NCI-H82 (cell line): ENCODE measurements at places on chromosomes 4 and X.
A peak's percentile ranks its signal among the peaks of the same experiment; 100 is the strongest.

GRCh38 chr4:187433141-187433540 lies 562.4 kb upstream of the ZFP42 start:
- no peak for DNase-seq

DNA sequence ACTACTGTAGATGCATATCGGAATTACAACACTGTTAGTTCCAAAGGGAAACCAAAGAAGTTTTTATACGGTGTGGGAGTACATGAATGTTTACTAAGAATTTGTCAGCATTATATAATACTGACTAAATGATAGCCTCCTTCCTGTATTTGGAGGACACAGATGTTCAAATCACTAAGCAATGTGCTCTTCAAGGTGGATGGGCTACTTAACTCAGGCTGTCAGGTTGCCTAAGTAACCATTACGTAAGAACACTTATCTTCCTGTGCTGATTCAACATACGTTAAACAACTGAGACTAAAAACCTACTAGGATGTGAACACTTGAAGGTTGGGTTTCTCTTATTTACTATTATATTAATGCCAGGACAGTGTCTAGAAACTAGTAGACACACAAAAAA lies 81.9 kb upstream of the HPGD start:
- peak; percentile 9 for DNase-seq

- DNase-seq: peak; percentile 78
Observed at GRCh38 chr4:22515888-22516541, at the start of gene ADGRA3. Gene ADGRA3 (minus strand): TSS chr4:22516066. CDS start chr4:22515784, 282 bp downstream.

GRCh38 chrX:153830640-153831428 lies 490 bp upstream of the PDZD4 start:
- no peak for DNase-seq

GRCh38 chr4:105708181-105709080 lies at the start of the genes GSTCD and INTS12:
Gene GSTCD (plus strand): TSS chr4:105708784. CDS start chr4:105717614, 8,830 bp downstream.
Gene INTS12 (minus strand): TSS chr4:105708689. CDS start chr4:105700005, 8,684 bp downstream.
- peak; percentile 93 for DNase-seq

GRCh38 chr4:41360214-41360920 lies 103.6 kb downstream of the UCHL1 start:
- DNase-seq: peak; percentile 91

DNA sequence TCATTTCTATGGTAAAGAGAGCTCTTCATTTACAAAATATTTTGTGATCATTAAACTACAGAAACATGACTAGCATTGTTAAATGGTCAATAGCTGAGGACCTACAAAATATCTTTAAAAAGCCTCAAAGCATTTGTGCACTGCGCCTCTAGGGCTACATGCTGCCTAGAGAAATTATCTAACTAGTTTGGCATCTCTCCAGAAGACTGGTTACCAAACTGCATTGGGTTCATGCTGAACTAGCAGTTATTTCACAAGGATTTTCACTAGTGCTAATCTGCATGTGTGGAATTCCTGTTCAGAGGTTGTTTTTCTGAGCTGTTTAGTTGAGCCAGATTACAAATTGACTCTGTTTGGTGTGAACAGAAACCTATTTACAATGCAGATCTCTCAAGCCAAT lies 58.5 kb upstream of the PITX2 start:
- no peak for DNase-seq

DNA sequence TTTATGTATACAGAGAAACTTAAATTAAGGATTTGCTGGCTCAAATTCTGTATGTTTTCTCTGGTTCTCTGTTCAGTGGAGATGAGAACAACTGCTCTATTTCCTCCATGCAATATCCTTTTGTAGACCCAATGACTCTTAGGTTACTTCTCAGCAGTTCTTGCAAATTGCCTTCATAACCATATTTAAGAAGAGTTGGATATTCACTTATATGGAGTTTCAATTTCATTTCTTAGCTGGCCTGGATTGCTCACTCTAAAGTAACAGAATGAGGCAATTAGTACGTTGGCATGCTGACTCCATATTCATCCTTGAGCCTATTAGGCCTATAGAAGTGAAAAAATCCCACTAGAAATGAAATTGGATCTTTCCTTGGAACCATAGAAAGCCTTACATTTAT lies 93.6 kb downstream of the DOCK11 start:
- DNase-seq: no peak

GRCh38 chr4:107824350-107825071 lies at the start of gene SGMS2:
Gene SGMS2 (plus strand): TSS chr4:107824932. CDS start chr4:107895554, 70,622 bp downstream.
- DNase-seq: peak; percentile 33

- no peak for DNase-seq
Observed at GRCh38 chrX:120499301-120500072, 30.4 kb upstream of the LAMP2 start.

DNA sequence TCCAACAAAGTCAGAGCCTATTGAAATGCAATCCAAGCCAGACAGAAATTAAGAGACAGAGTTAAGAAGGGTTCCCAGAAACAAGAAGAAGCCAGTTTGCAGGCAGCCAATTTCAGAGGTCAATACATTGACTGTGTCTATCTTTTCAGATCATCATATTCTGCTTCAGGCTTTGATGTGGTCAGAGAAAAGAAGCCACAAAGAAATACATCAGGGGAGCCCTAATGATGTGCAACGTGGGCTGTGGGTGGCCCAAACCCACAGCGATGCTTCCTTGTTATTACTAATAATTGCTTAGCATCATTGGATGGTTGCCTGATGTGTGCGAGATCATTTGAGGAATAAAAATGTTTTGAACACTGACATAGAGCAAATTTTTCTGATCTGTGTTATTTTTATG lies 99.0 kb upstream of the DUSP21 start:
- no peak for DNase-seq

DNA sequence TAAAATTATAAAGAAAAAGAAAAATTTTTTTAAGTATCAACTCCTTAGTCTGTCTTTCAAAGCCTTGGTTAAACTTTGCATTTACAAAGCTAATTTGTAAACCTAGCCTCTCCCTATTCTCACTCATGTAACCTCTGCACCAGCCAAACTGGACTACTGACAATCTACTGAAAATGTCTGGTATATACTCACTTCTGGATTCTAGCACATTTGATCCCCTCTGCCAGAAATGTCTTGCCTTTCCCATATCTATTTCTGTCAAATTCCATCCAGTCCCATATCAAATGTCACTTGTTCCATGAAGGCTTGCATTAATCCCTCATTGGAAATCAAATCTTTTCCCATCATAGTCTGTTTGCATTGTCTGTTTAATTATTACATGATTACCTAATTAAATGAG lies 105.8 kb upstream of the KLHL13 start:
- no peak for DNase-seq

DNA sequence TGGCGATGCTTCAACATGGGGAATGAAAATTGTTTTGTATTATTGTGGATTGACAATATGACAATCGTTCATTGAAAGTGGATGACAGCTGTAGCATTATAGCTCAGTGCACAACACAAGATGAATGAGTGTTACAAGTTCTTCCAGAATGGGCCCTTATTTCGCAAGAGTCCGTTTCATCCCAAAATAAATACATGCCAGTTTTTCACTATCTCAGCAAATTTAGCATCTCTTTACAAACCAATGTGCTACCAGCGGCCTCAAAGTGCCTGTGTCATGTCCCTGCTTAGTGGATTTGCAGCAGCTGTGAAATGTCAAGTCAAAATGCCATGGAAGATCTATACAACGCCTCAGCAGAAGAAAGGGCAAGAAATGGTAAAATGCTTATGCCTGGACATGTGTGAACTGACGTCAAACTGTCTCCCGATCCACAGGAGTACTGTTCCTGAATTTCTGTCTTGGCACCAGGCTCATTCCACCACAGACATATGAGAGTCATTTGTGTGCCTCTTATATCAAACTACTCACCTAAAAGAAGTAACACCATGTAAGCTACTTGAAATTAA lies 109.6 kb downstream of the MAML3 start:
- no peak for DNase-seq

DNA sequence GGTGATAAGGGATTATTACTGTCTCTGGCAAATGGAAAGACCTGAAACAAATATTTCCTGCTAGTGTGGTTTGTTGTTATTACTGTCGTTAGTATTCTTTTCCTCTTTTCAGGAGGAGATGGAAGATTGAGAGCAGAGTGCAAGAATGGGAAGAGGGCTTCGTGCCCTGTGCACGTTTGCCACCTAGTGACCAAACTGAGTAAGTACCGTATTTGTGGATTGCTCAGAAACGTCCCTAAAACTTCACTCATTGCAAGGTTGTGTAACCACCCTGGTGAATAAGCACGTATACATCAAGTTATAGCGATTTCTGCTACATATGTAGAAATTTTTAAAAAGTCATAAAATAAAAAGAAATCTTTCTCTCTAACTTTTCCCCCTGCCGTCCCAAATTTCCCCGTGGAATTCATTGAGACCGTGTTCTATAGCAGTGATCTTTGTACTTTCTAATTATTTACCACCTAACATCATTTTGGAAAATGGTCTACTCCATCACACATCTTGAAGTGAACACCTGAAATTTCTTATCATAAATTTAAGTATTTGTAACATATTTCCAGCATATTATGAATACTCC lies 24.3 kb downstream of the LINC00632 start:
- DNase-seq: peak; percentile 51

GRCh38 chrX:150310881-150311280 lies 52.2 kb upstream of the MAMLD1 start:
- no peak for DNase-seq

DNA sequence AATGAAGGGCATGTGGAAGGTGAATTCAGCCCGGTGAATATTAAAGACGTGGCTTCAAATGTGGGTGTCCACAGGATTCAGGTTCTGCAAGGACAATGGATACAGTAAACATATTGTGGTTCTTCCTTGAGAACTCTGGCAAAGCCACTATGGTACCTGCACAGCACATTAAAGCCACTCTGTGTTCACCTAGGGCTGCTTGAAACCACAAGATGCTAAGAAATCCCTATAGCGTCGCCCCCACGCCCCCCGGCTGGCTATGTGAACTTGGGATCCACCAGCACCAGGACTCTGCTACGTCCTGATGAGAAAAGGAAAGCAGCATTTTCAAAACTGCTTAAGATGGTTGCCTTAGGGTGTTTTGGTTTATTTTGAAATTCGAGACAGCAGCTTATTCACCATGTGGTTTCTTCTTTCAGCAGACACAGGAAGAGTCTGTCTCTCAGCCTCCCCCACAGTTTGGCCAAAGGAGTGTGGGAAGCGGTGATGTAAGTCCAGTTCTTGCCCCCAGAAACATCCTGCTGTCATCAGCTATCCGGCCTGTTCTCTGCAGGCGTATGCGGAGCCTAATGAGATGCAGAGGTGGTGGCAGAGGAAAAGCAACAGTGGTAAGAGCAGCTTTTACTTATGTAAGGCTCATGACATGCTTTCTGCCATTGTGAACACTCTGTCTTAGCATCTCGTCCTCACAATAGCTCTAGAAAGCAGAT lies 111.5 kb downstream of the AFAP1 start:
- DNase-seq: no peak

DNA sequence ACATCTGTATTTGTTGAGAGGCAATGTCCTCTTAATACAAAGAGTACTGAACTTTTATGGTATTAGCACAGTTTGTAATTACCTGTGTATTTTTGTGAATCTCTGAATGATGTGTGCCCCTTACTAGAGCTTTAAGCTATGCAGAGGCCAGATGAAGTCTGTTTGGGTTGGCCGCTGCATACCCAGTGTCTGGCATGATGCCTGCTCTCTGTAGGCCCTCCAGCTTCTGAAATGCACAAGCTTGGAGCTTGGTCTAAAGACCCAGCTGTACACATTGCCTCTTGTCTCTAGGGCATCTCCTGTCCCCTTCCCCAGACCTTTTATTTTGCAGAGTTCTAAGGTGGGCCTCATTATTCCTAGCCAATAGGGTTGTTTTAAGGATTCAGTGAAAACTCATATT lies 68.6 kb downstream of the CDS1 start:
- DNase-seq: no peak

DNA sequence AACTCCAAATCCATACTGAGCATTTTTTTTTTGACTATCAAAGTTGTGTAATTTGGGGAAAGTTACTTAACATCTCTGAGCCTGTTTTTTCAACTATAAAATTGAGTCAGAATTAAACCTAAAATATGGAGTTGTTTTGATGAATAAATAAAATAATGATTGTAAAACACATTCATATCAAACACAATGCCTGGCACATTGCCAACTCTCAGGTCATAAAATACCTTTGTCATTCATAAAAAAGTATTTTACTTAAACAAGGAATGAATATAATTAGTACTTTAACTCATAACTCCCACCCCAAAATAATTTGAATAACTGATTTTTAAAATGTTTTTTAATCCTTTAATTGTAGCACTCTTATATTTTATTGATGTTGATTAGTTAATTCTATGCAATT lies 3.8 kb upstream of the GPR174 start:
- no peak for DNase-seq

DNA sequence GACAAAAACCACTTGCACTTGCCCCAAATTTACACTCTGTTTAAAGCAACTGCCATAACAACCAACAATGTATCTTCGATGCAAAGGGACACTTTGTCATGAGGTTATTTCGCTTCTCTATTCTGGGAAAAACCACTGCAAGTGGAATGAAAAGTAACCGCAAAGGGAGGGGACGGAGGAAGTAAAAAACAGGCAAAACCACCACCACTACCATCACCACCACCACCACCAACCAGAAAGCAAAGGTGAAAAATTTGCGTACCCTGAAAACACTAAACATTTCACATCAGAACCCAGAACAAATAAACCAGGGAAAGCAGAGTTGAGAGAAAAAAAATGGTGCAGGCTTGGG lies 1.2 kb upstream of the N4BP2 start:
- DNase-seq: peak; percentile 22

- no peak for DNase-seq
Observed at GRCh38 chr4:161448550-161449180, 715.1 kb downstream of the FSTL5 start.

GRCh38 chrX:24886916-24887315 lies 128.8 kb downstream of the ARX start:
- DNase-seq: no peak

- no peak for DNase-seq
Observed at GRCh38 chr4:34850421-34850820, 1393.9 kb downstream of the ARAP2 start.

GRCh38 chr4:80074069-80074468 lies 1.0 kb upstream of the ANTXR2 start:
- DNase-seq: no peak

DNA sequence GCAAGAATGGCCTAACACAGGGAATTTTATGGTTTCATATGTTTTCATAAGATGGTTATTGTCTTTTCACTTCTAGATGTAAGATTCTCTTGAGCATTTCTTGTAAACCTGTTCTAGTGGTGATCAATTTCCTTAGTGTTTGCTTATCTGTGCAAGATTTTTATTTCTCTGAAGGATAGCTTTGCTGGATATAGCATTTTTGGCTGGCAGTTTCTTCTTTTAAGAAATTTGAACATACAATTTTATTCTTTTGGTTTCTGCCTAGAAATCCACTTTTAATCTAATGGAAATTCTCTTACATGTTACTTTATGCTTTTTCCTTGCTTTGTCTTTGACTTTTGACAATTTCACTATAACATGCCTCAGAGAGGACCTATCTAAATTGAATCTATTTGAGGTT lies 276.5 kb upstream of the SFRP2 start:
- DNase-seq: no peak

- DNase-seq: no peak
Observed at GRCh38 chrX:80511969-80512760, 91.9 kb downstream of the TENT5D start.

- DNase-seq: no peak
Observed at GRCh38 chrX:67614423-67614822, 70.6 kb downstream of the AR start.
